ENCODE measurements at places on chromosomes 7 and 10.

GRCh38 chr10:91513598-91514424, 103.7 kb downstream of the HECTD2 start:
- no peak for DNase-seq

- DNase-seq = no peak
These were observed 11.8 kb downstream of the ADGRA1 start for GRCh38 chr10:133099571-133099970.

DNA sequence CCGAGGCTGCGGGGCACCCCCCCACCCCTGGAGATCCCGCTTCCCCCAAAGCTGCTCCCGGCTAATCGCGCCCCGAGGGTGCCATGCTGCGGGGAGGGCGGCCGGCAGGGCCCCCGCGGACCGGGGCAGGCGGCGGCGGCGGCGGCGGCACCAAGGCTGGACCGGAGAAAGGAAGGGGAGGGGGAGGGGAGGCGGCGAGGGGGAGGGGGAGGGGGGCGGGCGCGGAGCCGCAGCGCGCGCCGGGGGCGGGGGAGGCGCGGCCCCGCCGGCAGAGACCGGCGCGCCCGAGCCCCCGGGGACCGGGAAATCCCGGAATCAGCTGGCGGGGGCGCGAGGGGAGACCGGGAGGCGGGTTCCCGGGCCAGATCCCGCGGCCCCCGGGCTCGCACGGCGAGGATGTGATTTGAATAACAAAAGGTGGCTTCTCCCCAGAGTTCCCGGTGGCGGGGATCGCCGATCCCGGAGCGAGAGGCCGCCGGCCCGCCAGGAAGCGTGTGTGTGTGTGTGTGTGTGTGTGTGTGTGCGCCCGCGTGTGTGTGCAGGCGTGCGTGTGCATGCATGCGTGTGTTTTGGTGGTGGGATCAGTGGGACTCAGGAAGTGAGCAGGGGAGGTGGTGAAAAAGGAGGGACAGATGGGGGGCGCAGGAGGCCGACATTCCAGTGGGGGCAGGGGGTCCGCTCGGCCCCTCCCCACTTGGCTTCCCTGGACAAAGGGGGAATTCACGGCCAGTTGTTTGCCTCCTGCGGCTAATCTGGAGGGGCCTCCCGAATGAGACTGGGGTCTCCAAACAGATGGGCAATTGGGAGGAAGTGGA, 99.5 kb downstream of the HIP1 start:
- DNase-seq = peak; percentile 21

DNA sequence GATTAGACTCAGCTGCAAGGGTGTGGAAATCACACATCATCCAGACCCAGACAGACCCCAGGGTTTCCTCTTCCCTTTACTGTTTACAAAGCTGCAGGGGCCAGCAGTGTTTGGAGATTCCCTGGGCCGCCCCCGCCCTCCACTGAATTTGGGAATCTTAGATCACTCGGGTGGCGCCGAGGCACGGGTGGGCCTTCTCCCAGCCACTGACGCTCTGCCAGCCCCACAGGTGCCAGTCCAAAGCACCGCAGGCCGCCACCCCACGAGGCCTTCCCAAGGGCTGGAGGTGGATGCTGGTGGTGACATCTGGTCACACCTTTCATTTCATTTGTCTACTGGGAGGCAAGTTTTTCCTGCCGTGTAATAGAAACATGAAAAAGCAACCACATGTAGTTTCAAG, 439.4 kb upstream of the FOXK1 start:
- DNase-seq = no peak

DNA sequence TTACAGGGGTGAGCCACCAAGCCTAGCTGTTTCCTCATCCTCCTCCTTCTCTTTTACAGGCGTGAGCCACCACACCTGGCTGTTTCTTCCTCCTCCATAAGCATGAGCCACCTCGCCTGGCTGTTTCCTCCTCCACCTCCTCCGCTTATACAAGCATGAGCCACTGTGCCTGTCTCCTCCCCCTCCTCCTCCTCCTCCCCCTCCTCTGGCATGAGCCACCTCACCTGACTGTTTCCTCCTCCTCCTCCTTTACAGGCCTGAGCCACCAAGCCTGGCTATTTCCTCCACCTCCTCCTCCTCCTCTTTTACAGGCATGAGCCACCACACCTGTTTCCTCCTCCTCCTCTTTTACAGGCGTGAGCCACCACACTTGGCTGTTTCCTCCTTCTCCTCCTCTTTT, 49.8 kb upstream of the ZNF479 start:
- no peak for DNase-seq

DNA sequence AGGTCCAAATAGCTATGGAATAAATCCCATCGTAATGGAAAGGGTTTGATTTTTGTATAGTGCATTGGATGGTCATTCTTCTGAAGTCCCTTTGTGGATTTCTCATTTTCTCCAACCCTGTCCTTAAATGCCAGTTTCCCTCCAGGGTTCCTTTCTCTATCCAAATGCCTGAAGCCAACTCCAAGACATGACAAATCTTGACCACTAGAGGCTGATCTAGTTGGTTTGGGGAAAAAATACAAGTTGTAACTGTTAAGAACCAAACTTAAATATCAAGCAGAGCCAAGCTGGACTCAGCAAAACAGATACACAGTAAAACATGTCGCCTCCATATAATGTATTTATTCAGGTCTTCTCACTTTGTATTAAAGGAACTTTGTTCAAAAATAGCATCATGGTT, 28.7 kb downstream of the FRMD4A start:
- DNase-seq = no peak

- no peak for DNase-seq
These were observed 45.1 kb upstream of the CABCOCO1 start for GRCh38 chr10:61617586-61617985.

DNA sequence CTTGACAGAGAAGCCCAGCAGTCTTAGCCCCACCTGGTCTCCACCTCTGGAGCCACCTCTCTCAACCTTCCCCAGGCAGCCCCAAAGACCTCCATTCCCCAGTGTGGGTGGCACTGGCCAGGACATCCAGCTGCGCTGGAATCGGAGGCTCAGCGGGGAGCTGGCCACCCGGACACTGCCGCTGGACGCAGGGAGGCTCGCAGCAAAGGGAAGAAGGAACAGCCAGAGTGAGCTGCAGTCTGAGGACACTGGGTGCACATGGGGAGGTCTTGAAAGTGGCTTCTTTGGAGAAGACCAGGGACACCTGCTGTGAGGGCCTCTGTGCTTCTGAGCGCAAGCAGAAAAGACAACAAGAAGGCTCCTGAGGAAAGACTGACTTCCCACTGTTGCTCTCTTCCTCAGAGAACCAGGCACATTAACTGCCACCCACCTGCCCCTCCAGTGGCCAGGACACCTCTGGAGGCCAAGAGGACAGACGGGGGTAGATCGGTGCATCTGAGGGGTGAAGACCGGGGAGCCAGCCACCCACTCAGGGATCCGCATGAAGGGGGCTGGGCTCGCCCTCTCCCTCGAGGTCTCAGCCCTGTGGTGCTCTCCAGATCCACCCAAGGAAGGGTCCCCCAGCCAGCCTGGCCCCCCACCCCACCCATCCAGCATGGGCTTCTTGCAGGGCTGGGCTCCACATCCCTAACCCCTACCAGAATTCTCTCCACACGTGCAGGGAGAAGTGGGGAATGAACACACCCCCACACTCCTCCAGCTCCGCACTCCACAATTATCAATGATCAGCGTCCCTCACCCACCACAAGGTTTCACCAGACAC, 1.8 kb downstream of the CAMK2B start:
- DNase-seq = no peak

- DNase-seq = no peak
These were observed 364.1 kb downstream of the RPS24 start for GRCh38 chr10:78397786-78398185.

DNA sequence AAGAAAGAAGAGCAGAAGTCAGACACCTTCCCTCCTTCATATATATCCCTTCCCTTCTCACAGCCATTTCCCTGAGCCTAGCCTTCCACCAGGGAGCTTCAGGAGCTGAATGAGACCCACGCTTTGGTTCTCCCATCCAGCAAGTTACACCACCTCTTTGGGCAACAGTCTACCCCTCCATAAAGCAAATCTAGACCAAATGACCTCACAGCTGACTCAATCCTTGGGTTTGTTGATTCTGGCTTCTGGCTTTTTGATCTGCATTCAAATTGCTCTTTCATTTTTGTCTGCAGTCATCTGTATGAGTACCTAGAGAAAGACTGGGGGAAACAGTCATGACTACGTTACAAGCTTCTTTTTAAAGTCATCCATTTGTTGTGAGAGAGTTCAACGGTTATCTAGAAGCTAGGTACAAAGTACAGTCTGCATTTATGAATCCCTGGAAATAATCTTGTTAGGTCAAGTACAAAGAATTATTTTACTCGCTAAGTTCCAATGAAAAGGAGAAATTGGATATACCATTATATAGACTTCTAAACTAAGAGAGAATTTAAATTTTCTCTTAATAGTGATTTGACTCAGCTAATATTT, 86.3 kb downstream of the RAB11FIP2 start:
- DNase-seq = no peak

- no peak for DNase-seq
These were observed 52.8 kb upstream of the SEMA3E start for GRCh38 chr7:83701736-83702135.

GRCh38 chr10:110508806-110509544, 11.3 kb downstream of the DUSP5 start:
- DNase-seq = no peak

GRCh38 chr10:109861081-109861480, 62.2 kb downstream of the XPNPEP1 start:
- no peak for DNase-seq

DNA sequence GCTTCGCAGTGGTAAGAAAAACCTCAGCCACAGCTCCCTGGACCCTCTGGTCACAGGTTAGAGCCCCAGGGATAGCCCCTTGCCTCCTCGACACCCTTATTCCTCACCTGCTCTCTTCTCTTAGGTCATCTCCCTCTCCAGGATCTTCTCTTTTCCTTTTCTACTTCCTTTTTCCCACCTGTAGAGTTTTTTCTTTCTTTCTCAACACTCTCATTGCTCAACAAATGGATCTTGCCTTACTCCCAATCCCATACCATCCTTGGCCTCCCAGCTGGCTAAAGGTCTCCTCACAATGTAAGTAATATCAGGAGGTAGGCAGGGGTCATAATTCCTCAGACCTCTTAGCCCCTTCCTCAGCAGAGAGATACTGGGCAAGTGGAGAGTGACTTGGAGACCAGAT, 17.2 kb downstream of the WNT8B start:
- no peak for DNase-seq

- no peak for DNase-seq
These were observed 16.2 kb upstream of the LRRN3 start for GRCh38 chr7:111074748-111075146.

- no peak for DNase-seq
These were observed at the start of gene PCDH15 for GRCh38 chr10:54800741-54801421. PCDH15 (minus strand) TSS chr10:54801231; CDS start chr10:54664262, 136,969 bp downstream.

DNA sequence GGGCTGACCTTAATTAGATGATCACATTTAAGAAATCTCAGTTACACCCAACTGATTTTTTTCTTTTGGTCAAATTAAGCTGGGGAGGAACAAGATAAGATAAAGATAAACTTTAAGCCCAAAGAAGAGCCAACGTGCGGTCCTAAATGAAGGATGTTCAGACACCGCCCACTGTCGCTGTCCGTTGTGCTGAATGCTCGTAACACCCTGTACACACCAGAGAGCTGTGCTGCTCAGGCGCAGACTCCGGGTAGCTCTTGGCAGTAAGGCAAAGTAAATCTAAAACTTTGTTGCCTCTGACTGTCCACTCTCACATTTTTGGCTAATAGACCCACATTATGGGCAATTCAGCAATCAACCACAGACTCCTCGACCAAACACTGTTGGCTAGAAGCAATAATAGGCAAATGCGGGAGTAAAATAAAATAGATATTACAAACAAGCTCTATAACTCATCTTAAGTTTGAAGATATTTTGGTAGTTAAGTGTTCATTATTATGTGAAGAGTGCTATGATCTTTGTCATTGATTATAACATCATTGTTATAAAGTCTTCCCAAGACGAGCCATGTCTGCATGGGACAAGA, 57.1 kb downstream of the PLPP4 start:
- DNase-seq = no peak
